ENCODE measurements at places on chromosomes 11 and 22.

GRCh38 chr11:94148189-94148588 lies 19.5 kb downstream of the PANX1 start:
- no peak for DNase-seq

GRCh38 chr11:116603728-116604323 lies 169.0 kb downstream of the BUD13 start:
- peak; percentile 95 for DNase-seq

DNA sequence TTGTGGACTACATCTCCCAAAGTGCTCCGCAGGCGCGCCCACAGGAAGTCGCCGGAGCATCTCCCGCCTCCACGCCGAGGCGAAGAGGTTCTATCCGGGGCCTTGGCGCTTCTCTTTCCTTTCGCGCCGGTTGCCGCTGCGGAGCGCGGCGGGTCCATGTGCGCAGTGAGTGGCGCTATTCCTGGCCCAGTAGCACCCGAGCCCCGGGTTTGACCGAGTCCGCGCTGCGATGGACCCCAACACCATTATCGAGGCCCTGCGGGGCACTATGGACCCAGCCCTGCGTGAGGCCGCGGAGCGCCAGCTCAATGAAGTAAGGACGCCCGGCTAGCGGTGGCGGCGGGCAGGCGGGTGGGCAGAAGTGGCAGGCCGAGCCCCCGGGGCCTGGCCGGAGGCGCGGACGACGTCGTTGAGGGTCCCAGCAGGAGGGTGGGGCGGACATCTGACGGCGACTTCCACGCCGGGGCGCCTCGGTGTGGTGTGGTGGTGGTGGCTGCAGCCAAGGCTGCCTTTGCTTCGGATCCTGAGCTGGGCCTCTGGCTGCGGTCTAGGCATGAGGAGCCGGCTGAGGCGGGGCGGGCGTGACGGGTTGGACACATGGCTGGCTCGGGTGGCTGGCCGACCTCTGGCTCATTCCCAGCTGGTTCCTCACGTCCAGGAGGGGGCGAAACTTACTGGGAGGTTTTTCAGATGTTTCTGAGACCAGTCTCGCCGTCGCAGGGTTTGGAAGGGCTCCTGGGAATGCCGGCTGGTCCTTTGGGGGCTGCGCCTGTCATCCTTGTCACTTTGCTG lies at the start of gene IPO7:
Gene IPO7 (plus strand): TSS at position 118 of the 792 bp plus-strand sequence. CDS start 112 bp downstream, at position 230.
- peak; percentile 76 for DNase-seq

GRCh38 chr11:107699371-107700285 lies 12.2 kb downstream of the SLN start:
- no peak for DNase-seq

DNA sequence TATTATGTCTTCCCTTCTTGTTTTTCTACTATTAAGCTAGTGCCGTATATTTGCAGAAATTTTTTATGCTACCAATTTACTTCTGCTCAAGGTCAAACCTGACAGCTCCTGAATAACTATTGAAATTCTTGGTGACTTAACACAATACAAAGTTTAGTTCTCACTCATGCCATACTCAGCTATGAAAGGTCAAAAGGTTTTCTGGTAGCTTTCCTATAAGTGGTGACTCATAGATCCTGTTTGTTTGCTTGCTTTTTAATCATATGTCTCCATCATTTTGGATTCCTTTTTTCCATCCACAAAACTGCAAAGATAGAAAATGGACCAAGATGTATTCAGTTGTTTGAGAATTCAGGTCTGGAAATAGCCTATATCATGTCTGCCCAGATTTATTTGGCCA lies 855.8 kb upstream of the LRRC4C start:
- DNase-seq: no peak

GRCh38 chr11:118806400-118806799 lies 15.4 kb upstream of the DDX6 start:
- DNase-seq: no peak

DNA sequence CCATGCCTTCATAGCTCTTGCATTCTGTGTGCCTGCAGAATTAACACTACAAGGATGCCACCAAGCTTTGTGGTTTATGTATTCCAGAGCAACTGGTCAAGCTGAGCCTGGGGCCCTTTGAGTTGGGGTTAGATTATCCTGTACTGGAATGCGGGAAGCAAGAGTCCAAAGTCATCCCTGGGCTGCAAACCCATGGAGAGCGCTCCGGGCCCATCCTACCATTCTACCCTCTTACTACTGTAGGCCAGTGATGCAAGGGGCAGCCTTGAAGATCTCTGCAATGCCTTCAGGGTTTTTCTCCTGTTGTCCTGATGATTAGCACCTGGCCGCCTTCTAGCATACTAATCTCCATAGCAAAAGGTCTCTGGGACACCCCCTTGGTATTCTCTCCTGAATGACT lies 51.3 kb downstream of the TUG1 start:
- no peak for DNase-seq

GRCh38 chr11:31788085-31788484 lies 23.0 kb downstream of the PAX6 start:
- no peak for DNase-seq

- DNase-seq: no peak
Observed at GRCh38 chr11:126405374-126405773, 49.9 kb downstream of the ST3GAL4 start.

DNA sequence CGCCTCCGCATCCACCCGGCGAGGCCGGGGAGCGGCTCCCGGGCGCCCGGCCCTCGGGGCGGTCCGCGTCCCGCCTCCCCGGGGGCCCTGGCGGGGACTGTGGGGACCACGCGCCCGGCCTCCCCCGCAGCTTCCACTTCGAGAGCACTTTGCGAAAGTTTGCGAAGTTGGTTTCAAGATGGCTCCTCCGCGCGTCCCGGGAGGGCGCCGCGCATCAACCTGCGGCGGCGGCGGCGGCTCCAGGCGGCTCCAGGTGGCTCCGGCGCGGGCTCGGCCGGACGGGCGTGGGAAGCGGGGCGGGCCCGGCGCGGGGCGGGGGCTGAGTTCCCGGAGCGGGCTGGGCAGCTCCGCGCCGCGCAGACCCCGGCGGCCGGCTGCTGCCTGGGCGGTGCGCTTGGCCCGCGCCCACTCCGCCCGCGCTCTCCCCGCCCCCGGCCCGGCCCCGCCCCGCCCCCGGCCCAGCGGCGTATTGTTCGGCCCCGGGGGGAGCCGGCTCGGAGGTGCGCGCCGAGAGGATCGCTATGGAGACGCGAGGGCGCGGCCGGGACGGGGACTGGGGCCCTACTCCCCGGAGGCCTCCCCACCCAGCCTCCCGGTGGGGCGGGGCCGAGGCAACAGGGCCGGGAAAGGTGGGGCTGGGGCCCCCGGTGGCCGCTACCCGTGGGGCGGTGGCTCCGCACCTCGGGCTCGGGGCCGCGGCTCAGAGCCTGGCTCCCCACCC lies at the start of gene CELSR1:
Gene CELSR1 (minus strand): TSS at position 396 of the 721 bp plus-strand sequence. CDS start 450 bp downstream, outside the sequence.
- no peak for DNase-seq

DNA sequence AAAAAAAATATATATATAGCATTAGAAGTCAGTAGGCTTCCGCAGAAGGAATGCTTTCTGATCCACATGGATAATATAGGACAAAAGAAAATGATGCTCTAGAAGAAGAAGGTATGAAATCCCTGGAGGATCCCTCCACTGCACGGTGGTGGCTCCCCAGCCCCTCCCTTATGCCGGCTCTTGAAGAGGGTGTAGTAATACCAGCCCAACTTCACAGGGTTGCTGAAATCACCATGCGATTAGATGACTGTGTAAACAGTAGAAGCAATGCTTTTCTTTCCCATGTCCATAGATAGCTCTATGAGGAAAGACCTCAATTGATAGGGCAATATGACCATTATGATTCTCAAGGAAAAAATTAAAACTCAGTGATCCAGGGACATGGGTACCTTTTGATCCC lies 3.2 kb upstream of the ETS1 start:
- no peak for DNase-seq

DNA sequence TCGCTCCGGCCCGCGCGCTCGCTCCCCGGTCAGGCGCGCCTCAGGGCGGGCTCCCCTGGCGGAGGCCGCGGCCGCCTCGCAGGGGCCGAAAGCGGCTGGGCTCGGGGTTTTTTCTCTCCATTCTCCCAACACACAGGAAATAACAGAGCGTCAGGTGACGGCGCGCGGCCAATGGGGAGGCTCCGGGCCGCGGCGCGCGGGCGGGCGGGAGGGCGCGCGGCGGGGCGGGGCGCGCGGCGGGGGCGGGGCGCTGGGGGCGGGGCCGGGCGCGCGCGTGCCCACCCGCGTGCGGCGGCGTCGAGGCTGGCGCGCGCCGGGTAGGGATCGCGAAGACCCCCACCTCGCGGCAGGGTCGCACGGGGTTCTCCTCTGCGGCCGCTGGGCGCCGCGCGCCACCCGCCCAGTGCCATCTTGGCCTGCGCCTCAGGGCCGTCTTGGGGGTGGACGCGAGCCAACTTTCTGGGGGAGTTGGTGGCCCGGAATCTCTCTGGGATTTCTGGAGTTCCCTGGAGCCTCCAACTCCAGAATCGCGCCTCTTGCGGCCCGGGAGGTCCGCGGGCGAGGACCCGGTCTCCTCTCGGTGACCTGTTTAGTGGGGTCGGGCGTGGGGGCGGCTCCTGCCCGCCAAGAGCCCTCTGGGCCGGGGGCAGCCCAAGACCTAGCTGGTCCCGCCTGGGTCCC lies at the start of gene TCF20:
Gene TCF20 (minus strand): TSS at position 144 of the 681 bp plus-strand sequence. CDS start 55,348 bp downstream, outside the sequence.
- DNase-seq: peak; percentile 36

- DNase-seq: no peak
Observed at GRCh38 chr11:103550811-103551210, 441.6 kb downstream of the DYNC2H1 start.

DNA sequence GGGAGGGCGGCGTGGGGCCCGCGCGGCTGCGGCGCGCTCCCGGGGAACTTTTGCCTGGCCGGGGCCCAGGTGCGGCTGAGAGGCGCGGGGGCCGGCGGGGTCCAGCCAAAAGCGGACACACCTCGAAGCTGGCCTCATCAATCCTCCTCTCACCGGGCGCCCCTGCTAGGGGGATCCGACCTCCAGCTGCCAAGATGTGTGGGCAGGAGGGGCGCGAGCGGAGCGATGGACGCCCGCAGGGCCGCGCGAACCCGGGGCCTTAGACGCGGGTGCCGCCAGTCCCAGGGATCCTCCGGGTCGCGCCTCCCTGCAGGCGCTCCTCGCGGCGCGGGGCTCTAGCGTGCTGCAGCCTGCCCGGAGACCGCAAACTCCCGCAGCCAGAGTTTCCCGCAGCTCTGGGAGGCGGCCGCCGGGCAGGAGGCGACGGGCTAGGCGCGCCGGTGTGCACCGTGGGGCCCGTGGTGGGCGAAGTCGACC lies 785 bp downstream of the IGSF9B start:
- no peak for DNase-seq

DNA sequence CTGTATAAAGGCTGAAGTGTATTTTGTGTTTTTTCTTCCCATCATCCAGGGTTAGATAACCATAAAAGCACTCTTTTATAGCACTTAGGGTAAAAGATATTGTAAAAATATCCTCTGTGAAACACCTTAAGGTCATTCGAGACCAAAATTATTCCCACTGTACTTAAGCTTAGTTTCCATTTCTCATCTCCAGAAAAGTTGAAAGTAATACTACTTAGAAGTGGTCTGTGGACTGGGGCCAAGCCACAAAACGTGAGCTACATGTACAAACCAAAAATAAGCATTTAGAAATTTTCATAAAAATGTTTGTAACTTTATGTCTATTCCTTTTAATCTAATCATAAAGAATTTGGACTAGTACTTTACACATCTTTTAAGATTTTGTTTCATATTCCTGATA lies 142.0 kb upstream of the NTM start:
- peak; percentile 40 for DNase-seq

GRCh38 chr11:70068345-70068744 lies 9.8 kb upstream of the ANO1 start:
- no peak for DNase-seq

DNA sequence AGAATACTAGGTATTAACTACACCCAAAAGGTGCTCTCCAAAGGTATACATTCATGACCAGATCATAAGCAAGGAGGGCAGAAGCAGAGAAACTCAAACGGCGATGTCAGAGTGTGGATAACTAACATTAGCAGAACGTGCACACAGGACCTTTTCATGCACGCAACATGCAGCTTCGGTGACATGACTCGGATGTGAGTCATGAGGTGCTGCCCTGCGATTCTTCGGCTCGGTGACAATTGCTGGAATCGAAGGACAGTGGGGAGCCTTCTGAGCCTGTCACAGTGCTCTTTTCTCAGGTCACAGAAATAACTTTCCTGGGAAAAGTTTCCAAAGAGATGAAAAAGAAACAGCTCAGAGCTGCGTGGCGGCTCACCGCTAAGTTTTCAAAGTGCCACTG lies 418.5 kb upstream of the SYN3 start:
- no peak for DNase-seq

DNA sequence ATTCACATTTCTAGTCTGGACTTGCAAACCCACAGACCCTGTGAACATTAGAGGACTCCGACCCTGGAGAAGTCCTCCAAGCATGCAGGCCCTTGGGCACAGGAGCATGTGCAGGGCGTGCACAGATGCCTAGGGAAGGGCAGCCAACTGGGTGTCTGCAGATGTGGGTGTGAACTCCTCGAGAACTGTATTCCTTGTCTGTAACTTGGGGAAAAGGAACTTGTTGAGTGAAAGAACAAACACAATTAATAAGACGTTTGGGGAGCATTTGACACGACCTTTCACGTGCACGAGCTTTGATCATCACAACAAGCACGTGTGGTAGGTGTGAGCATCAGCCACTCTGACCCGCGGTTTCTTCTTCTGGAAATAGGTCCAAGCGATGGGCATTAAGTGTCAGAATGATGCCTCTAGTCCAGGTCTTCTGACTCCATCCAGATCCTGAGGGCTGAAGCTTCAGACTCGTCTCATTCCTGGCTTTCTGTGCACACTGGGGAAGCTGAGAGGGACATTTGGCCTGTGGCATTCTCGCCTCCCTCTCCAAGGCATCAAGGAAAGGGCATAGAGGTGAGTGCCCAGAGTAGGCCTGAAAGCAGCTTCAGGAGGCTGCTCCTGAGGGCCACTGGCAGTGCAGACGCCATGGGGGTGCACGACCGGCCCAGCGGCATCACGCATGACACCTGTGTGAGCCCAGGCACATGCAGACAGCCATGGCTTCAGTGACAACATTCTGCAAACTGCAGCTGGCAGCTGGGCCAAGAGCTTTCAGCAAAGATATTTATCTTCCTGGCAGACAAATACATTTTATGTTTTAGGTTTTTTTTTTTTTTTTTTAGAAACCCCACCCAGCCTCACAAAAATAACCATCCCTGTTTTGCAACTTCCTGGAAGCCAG lies 32.5 kb downstream of the ALX4 start:
- no peak for DNase-seq

DNA sequence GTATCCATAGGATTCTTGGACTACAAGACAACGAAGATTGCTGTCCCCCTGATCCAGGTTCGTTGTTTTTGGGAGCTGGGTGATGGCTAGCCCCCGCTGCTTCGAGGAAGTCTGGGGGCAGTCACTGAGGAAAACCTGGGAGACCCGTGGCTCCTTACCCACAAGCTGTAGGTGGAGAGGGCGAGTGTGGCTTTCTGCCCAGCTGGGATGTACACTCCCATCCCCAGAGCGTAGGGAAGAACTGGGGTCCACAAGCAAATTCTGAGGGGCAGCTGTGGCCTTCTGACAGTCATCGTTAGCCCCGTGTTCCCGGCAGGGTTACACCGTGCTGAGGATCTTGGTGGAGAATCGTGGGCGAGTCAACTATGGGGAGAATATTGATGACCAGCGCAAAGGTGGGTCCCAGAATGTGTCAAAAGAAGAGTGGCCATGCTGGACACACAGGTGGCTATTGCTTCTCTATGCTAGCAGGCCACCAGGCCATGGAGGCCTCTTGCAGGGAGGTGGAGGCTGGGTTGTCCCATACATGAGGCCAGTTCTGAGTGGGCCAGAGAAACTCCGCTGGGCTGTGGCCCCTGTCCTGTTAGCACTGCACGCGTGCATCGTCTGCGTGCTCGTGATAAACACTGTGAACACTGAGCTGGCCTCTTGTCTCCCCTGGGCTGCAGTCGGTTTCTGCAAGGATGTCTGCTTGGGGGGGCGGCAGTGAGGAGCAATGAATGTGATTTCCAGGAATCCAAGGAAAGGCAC lies 39.8 kb downstream of the GLB1L2 start:
- no peak for DNase-seq

GRCh38 chr11:115499241-115499799 lies 4.9 kb downstream of the CADM1 start:
- no peak for DNase-seq
